ENCODE measurements at places on chromosomes 1 and 21.

DNA sequence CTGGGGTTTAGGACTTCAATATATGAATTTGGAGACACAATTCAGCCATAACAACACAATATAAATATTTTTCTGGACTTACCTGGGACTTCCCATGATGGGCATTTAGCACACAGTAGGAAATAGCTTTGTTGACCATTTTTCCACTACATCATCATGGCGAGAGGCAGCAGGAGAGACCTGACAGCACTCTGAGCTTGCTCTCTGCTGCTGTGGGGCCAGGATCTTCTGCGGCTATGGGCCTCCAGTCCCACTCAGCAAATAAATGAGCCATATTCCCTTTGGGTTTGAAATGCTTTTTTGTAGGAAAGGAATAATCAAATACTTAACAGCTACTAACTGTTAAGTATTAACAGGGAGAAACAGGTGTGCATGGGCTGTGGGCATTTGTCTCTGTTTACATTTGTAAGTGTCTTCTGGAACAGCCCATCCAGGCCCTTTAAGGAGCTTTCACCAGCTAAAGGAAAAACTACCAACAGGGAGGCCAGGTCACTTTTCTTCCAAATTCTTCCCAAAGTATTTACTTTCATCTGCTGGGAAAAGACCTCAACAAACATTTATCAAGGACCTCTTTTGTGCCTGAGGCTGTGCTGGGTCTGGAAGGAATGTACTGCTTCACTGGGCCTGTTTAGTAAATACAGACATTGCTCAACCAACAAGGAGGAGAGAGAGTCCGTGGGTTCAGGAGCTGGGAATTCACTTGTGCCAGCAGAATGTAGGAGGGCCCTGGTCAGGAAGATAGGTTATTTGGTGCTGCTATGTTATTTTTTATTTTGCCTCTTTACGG is 133.2 kb downstream of the LRIG2 start:
- no peak for DNase-seq

DNA sequence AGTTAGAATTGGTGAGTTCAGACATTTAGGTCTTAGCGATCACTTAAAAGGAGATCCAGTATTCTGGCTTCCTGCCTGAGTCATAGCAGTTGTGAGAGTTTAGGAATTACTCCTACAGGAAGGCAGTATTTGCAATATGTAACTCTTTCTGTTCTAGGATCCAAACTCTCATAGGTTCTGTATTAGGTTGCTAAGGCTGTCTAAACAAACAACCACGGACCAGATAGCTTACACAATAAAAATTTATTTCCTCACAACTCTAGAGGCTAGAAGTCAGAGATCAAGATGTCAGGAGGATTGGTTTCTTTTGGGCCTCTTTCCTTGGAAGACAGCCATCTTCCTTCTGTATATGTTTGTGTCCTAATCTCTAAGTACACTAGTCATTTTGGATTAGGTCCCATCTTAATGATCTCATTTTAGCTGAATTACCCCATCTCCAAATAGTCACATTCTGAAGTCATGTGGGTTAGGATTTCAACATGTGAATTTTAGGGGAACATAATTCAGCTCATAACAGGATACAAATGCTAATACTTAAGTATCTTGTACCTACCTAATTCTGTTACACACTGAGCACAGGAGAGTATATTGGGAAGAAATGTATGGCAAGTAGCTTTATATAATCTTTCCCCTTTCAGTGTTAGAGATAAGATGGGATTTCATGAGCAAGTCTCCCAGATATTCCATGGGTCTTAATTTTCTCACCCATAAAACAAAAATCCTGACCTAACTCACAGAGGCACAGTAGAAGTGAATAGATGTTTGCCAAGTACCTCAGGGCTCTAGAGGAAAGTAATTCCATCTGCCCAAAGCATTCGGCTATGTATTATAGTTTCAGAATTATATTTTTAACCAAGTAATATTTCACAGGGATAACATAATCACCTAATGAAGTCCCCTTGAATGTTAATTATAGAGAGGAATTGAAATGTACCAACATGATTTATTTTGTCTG is 144.4 kb downstream of the PTBP2 start:
- no peak for DNase-seq

DNA sequence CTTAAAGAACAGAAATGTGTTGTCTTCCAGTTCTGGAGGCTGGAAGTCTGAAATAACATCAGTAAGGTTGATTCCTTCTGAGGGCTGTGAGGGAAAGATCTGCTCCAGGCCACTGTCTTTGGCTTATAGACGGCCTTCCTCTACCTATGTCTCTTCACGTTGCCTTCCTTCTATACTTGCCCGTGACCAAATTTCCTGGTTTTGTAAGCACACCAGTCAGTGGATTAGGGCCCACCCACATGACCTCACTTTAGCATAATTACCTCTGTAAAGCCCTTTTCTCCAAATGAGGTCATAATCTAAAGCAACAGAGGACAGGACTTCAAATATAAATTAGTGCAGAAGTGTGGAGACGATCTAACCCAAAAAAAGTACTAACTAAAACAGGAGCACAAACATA is 231.6 kb downstream of the NRIP1 start:
- DNase-seq, result no peak

- DNase-seq, result no peak
These were observed 1388.8 kb downstream of the AMY1C start for GRCh38 chr1:105138458-105138893.

DNA sequence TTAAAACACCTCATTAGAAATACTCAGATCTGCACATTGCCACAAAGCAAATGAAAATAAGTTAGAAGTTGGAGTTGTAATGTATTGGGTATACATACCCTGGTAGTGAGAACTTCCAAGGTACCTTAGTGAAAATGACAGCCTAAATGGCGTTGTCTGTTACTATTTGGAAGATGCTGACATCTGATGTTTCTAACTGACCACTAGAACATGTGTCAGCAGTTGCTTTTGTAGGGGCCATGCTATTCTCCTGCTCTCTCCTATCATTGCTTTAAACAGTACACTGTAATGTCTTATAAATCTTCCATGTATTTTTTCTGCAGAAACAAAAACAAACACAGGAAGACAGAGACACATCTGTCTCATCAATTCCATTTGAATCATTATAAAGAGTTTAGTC is 40.1 kb downstream of the LAMC1 start:
- DNase-seq, result no peak

- no peak for DNase-seq
These were observed 44.1 kb upstream of the DOCK7 start for GRCh38 chr1:62732331-62732730.

DNA sequence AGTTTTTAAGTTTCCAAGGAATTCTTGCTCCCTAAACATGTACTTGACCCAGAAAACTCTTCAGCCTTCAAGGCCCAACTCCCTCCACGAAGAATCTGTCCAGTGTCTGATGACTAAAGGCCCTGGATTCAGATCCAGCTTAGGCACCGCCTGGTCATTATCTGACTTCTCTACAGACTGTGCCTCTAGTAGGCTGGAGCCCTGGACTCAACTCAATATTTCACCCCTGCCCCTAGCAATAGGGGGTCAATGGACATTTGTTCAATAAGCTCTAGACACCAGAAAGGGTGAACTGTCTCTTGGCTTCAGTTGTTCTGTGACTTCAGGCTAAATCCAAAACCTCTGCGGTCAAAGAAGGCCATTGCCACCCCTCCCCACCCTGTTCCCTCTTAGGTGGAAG is 34.5 kb downstream of the NUAK2 start:
- no peak for DNase-seq

- no peak for DNase-seq
These were observed 10.3 kb downstream of the ZBED6 start for GRCh38 chr1:203805689-203806088.

DNA sequence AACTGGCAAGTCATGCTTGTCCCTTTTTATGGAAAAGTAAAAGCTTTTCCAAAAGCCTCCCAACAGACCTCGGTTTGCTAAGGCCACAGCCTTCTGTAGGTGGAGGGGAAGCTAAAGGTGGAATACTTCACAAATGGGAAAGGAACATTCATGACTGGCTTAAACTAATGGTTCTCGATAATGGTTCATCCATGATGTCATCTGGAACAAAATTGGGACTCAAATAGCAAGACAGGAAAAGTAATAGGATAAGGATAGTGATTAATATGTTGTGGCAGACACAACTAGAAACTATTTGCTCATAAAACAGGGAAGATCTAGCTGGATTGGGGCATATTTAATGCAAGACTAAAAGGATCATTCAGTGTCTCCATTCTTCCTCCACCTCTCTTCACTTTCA is 16.7 kb upstream of the SPATA6 start:
- DNase-seq, result no peak

- DNase-seq, result no peak
These were observed 6.3 kb downstream of the CD2 start for GRCh38 chr1:116760487-116760886.

DNA sequence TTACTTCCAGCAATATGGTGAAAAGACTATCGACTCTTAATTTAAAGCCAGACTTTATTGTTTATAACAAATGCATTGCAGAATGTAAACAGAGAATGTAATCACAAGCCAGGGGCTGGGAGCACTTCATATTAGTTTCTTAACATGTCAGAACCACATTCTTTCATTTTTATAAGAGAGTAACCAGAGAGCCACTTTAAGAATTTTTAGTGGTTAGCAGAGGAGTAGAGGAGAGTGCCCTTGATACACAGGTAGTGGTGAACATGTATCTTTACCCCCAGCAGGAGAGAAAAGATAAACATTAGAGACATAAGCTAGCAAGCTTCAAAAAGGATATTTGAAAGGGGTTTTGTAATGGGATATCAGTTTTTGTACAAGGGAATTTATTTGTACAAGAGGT is 11.1 kb downstream of the AMY2B start:
- no peak for DNase-seq

GRCh38 chr1:159266832-159267231 is 35.3 kb upstream of the FCER1A start:
- no peak for DNase-seq

DNA sequence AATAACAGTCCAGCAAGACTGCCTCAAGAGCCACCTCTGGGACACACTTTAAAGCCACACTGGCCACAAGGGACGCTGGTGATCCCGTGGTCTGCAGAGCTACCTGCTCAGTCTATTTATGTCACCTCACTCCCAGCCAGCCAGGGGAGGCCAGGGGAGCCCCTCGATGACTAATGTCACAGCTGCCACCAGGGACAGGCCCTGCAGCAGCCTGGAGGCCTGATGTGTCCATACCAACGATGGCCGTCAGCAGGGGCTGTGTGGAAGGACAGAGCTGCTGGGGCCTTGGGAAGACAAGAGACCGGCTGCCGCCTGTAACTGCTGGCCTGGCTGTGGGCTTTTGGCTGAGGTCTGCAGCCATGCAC is 71.0 kb downstream of the SIK1 start:
- DNase-seq, result no peak

GRCh38 chr1:6282577-6283270 is 21.8 kb upstream of the GPR153 start:
- DNase-seq, result no peak

GRCh38 chr1:52423771-52424170 is 19.4 kb downstream of the PRPF38A start:
- DNase-seq, result no peak

DNA sequence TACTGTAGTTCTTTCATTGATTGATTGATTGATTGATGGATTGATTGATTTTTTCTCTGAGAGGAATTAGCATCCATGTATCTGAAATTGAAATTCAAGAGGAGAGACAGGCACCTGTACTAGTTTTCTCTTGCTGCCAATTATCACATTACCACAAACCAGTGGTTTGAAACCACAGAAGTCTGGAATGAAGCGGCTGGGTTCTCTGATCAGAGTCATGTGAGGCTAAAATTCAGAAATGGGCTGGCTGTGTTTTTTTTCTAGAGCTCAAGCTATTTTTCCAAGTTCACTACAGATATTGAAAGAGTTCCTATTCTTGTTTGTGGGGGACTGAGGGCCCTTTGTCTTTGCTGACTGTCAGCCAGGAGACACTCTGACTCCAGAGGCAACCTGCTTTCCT is 10.0 kb downstream of the NBPF3 start:
- DNase-seq, result no peak

GRCh38 chr1:198449261-198449660 is 91.2 kb downstream of the ATP6V1G3 start:
- DNase-seq, result no peak

DNA sequence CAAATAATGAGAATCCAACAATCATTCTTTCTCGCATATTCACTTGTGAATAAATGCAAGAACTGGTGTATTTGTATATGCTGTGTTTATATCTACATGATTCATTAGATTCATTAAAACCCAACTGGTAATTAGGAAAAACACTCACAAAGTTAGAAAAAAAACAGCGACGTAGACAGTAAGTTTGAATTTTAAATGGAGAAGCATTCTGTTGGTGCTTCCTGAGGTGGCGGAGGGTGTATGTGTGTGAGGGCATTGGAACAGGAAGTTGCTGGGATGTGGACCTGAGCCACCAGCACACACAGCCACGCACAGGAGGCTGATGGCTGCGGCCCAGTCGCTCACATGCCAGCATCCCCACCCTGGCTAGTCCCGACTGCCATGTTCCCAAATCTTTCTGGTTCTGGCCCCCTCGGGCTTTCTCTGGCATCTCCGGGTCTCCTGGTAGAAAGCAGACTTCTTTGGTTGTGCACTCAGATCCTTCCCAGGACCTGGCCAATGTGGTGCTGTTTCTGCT is 121.6 kb upstream of the IRF2BP2 start:
- DNase-seq, result no peak

DNA sequence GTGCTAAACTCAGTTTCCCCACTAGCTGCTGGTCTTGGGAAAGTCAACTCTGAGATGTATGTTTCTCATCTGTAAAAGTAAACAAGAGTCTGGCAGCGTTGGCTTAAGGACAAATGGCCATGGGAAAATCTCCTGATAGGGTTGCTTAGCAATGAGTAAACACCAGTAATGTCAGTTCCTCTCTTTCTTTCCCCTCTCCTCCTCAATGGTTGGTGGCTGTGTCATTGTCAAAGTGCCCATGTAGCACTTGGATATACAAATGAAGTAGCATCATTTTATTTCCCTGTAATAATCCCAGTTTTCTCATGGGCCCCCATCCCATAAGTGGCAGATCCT is 2.2 kb upstream of the FYB2 start:
- DNase-seq, result peak; percentile 30

Data from NCI-H748 treated with DMSO at 0.1 percent for 48 hours (cell line).